ENCODE measurements at places on chromosomes 12 and 14. TPM values are rescaled to one million over a fixed set of nuclear protein-coding genes. Genes with fewer than 3 reads are reported as not detected.

OR9K2 gene
- total RNA-seq = not detected

PTPRB gene
- not detected for total RNA-seq

FITM1 gene
- 5.8 TPM for total RNA-seq

CISTR gene
- not detected for total RNA-seq

DAO gene
- total RNA-seq = 1.1 TPM

PLEKHH1 gene
- 8.6 TPM for total RNA-seq

SDSL gene
- total RNA-seq = 1.2 TPM
